ENCODE measurements at places on chromosomes 6 and 20.

DNA sequence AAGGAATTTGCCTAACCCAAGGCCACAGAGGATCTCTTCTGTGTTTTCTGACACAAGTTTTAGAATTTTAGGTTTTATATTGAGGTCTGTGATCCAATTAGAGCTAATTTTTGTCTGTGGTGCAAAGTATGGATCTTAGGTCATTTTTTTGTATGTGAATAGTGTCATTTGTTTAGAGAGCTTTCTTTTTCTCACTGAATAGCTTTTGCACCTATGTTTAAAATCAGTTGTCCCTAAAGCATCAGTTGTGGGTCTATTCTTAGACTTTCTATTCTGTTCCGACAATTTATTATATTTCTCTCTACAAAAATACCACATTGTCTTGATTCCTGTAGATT is 341 bp upstream of the MCM9 start:
- DNase-seq: no peak

GRCh38 chr20:51529758-51530157 is 12.8 kb downstream of the NFATC2 start:
- no peak for DNase-seq

DNA sequence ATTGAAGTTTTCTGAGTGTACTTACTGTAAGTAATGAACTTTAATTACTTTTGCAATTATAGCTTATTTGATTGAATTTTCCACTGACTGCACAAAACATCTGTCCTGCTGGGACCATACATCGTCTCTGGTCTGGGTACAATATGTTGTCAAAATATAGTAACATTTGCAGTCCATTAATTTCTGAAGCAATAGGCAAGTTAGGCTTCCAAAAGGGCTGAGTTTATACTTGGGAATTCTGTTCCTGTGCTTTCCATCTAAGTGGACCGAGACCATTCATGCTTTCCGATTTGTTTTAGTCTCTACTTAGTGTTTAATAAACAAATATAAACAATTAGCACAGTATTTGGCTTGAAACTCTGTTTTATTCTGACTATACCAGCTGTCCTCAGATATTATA is 139.3 kb downstream of the RFPL4B start:
- DNase-seq: no peak

DNA sequence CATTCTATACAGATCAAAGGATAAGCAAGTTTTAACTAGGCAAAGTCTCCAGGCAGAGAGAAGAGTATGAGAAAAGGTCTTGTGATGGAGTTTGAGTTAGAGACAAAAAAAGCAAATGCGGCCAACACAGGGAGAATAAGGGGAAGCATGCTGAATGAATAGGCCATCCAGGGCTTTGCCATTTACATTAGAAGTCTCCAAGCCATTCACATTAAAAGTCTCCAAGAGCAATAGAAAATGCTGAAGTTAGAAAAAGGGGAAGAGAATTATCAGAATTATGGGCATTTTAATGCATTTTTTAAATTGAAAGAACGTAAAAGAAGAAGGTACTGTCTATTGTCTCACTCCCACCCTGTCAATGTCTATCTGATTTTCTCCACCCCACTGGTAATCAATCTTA is 49.4 kb downstream of the PDSS2 start:
- no peak for DNase-seq

- DNase-seq: no peak
Observed at GRCh38 chr6:29667158-29667557, 10.3 kb downstream of the MOG start.

DNA sequence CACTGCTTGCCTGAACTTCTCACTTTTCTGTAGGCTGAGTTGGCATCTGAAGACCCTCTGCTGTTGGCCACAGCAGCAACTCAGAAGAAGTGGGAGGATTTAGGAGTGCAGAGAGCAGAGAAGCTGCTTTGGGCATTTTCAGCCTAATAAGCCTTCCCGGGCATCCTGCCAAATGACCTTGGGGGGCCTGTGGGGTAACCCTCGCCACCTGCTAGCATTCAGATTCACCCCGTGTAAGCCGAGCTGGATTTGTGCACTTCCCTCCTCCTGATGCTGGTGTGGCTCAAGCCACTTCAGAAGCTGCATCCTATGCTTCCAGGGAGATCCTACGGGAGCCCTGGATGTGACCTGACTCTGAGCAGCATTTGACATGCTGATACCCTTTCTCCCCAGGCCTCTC is 114.8 kb downstream of the LRFN2 start:
- no peak for DNase-seq

DNA sequence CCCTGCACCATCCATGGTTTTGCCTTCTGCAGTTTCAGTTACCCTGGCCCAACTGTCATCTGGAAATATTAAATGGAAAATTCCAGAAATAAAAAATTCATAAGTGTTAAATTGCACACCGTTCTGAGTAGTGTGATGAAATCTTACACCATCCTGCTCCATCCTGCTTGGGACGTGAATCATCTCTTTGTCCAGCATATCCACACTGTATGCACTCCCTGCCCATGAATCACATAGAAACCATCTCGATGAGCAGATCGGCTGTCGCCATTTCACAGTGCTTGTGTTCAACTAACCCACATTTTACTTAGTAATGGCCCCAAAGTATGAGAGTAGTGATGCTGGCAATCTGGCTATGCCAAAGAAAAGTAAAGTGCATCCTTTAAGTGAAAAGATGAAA is 105.9 kb upstream of the ID4 start:
- no peak for DNase-seq

- DNase-seq: no peak
Observed at GRCh38 chr6:32215617-32216016, 8.2 kb downstream of the NOTCH4 start.

DNA sequence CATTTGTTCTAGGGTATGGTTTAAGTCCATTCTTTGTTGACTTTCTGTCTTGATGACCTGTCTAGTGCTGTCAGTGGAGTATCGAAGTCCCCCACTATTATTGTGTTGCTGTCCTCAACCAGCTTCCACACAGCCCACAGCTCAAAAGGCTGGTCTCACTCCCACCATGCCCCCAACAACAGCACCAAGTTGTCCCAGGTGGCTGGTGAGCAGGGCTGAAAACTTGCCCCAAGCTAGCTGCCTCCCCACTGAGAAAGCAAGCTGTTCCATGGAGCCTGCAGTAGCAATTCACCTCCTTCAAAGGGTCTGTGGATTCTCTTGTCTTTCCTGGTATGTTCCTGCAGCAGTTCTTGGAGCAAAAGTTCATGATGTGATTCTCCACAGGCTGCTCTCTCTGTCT is 221.0 kb downstream of the SYNDIG1 start:
- no peak for DNase-seq

- no peak for DNase-seq
Observed at GRCh38 chr20:47733892-47734291, 51.4 kb downstream of the SULF2 start.

DNA sequence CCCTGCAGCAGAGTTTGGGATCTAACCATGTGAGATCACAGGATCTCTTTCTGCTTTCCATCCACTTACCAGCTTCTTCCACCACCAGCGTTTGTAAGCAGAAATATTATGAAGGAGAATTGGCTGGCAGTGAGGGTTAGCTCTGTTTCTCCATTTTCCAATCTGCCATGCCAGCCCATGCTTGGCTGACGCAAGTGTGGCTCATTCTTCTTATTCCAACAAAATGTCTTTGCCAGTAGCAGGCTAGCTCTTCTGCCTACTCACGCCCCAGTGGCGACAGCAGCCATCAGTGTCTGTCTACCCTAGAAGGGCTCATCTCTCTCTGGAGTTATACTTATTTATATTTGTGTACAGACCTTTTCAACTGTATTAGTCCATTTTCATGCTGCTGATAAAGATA is 286.2 kb downstream of the FARS2 start:
- no peak for DNase-seq

DNA sequence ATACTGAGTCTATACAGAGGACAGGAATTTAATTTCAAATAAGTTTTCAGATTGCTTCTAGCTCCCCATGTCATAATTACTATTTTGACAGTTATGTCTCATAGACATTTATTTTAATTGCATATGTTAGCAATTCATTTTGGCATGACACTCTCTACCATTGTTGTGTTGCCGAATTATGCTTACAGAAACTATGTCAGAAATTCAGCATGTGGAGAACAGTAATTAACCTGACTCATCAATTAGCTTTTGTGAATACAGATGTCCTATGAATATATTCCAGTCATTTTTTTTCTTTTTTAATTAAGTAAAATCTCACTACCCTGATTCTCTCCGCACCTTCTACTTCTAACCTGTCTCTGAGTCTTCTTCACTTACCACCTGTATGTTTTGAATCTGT is 105.1 kb downstream of the NKAIN2 start:
- no peak for DNase-seq

- DNase-seq: no peak
Observed at GRCh38 chr20:57867181-57867803, 157.5 kb upstream of the PMEPA1 start.

- DNase-seq: no peak
Observed at GRCh38 chr20:19620446-19620845, 137.6 kb upstream of the RIN2 start.

DNA sequence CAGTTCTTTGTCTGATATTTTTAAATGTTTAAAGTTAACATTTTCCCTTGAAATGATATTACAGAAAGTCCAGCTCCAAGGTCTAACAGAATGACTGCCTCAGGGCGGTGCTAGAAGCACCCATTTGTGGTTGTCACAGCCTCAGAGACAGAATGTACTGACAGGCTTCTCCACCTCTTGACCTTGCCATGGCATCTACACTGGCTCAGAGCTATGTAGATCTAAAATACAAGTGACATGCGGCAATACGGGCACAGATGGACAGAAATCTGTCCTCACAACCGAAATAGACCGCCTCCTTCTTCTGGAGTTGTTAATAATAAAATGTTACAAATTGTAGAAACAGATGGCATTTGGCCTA is 167.2 kb upstream of the THEMIS start:
- no peak for DNase-seq

- no peak for DNase-seq
Observed at GRCh38 chr20:49292010-49292409, 14.2 kb upstream of the ZNFX1 start.

DNA sequence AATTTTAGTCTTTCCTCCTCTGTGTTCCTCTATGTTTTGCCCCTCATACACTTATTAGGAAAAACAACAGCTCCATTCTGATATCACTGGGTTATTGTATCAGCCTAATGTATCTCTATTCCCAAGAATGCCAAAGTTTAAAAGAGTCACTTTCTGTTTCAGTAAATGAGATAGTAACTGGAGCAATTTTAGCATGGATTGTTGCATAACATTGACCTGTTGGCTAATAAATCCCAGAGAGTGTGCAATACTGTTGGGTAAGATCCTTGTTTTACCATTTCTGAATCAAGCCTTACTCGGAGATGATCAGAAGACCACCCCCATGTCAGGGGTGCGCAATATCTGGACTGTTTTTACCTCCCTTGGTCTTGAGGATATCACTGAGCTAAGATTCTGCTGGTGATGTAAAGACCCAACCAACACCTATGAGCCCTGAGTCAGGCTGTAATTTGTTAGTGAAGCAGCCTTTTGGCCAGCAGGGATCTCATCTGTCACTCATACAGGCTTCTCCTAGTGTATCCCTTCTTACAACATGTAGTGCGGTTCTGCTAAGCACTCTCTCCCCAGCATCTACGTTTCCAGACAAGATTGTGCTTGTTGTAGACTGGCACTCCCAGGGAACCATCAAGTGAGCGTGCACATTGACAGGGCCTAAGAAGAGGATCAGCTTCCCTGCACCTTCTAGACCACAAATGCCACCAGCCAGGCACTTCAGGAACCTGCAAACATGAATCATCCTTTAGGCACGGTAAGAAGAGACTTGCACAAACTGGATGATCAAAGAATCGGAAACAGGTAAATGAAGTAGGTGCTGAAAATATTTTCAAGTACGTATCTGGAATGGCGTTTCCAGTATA is 11.5 kb upstream of the IPCEF1 start:
- no peak for DNase-seq

DNA sequence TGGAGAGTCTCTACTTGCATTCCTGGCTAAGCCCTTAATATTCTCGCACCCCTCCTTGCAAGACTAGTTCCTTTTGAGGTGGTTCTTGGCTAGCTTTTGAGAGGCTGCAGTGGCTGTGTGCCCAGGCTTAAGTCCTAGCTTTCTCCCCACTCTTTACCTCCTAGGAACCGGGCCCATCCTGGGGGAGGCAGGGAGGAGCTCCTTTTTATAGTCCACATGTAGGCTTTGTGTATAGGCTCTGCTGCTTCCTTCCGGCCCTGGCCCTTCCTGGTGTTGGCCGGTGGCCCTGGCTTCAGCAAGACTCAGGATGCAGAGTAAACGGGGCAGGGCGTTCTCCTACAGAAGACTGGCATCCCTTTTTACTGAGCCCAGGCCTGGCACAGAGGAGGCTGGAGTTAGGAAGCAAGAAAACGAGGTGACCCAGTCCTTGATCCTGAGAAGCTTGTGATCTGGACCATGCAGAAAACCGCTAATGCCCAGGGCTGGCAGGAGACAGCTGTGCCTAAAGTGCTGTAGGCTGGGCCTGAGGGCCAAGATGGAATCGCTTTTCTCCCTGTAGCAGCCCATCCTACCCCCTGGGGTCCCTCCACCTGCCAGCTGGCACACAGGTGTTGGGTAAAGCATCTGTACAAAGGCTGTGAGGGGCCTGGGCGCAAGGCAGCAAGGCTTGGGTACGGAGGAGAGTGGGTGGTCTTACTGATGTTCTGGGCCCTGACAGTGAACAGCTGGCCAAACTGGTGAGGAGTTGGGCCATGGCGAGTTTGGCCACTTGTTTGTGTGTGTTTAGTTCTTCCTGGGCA is 8.7 kb downstream of the PLCG1 start:
- DNase-seq: no peak

GRCh38 chr6:5776706-5777390 is 229.9 kb downstream of the NRN1 start:
- no peak for DNase-seq

DNA sequence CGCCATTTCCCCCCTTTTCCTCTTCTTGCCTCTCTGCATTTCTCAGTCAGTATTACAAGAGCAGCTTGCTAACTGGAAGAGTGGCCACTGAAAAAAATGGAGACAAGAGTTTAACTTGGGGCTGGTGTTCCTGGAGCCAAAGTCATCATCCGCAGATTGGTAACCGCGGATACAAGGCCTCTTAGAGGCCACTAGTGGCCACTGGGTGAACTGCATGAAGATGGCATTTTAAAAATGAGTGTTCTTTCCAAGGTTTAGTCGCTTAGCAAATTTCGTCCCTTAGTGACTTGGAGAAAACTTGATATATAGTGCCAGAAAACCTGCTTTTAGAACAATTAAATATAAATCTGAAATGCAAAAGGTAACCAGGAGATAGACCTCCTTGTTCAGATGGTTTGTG is 4.8 kb downstream of the F13A1 start:
- DNase-seq: peak; percentile 34

DNA sequence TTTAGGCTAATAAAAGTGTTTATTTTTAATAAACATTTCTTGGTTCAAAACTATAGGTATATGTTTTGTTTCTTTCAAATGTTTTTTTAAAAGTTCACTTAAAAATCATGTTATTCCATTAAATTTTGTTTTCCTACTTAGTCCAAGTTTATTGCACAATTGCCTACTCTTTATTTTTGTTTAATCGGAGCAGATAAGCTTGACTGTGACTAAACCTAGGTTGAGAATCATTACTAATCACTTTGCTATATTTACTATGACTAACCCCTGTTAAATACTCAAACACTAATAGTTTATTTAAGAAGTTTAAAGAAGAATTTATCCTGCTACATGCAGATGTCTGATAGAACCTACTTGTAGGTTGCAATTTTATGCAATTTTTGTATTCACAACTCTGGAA is 18.8 kb downstream of the MAP3K4 start:
- DNase-seq: no peak
